ENCODE measurements at places on chromosomes 12 and 14.

GRCh38 chr12:2383325-2384028, 330.7 kb downstream of the CACNA1C start:
- DNase-seq, result no peak

DNA sequence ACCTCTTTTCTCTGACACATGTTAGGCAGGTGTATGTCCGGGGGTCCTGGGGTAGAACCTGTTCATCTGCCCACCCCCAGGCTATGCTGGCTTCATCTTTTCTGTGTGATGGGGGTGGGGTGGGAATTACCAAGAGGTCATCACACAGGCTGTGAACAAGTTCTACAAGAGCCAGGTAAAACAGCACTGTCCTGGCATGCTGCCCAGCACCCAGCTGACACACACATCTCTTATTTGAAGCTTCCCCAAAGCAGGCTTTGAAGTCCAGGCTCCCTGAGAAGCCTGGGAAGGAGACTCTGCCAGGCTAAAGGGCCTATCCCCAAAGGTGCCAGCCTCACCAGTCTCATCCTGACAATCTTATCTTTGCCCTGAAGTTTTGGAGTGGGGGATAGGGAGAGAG, 141.1 kb downstream of the ALG10 start:
- no peak for DNase-seq

- DNase-seq, result no peak
Observed at GRCh38 chr14:57352396-57353170, 37.8 kb upstream of the NAA30 start.

- no peak for DNase-seq
Observed at GRCh38 chr12:109267361-109267760, 41.7 kb downstream of the FOXN4 start.

DNA sequence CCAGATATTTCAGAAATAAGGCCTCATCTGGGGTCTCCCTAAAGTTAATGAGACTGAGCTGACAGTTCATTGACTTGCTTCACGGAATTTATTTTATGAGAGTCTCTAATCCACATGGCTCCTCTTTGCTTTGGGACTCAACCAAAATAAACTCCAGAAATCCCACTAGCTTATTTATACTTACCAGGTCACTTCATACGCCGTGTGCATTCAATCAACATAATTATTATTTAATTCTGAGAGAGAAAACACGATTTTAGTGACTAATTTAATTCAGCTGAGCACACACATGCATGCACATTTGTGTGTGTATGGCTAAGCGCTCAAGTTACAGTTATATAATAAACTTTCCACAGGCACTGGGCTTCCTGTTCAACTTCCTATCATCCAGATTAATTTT, 333.4 kb upstream of the CCDC196 start:
- DNase-seq, result no peak

DNA sequence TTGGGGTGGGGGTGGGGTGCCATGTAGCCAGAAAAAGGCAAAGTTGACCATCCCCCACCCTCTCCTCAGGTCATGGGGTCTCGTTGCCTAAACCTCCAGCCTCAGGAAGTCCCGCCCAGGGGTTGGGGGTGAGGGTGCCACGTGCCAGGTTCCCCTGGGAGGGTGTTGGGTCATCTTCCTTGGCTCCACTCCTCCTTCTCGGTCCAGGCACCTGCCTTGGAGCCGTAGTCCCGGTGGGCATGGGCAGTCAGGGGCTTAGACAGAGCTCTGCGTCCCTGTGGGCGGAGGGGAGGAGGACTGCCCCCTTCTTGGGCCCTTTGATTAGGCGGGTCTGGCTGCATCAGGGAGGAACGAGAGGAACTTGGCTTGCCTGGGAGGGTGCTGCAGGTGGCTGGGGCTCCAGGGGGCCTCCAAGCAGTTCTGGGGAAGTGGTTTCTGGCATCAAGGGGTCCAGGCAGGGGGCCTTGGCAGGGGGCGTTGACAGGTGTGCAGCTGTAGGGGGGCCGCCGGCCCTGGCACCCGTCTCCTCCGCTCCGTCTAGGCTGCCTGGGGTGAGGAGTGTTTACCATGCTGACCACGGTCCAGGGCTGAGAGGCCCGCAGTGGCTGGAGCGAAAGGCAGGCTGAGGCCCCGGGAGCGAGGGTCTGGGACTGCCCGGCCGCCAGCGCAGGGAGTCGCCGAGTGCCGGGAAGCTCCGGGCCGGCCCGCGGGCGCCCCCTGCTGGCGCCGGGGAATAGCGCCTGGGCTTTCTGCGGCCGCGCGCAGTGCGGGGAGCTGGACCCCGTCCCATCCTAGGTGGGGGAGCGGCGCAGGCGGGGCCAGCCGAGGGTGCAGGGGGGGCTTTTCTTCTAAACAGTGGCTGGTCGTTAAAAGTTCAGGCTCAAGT, 7.9 kb downstream of the SETD1B start:
- peak; percentile 71 for DNase-seq

DNA sequence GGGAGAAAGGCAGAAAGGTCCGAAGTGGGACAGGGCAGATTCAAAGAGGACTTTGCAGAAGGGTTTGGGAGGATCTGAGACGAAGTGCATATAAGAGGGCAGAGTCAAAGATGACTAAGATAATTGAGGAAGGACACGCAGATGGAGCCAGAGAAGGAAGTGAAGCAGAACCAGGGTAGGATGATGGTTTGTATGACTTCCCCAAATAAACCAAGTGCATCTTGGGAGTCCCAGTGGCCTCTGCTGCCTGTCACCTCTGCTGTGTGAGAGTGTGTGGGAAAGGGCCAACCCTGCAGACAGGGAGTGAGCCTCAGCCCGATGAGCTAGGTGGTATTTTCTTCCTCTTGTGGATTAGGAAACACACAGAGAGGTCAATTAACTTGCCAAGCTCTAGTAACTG, 36.8 kb downstream of the FLVCR2 start:
- DNase-seq, result no peak

- no peak for DNase-seq
Observed at GRCh38 chr12:89782807-89783206, 74.2 kb upstream of the ATP2B1 start.

- no peak for DNase-seq
Observed at GRCh38 chr12:51401900-51402299, 10.7 kb upstream of the GALNT6 start.

DNA sequence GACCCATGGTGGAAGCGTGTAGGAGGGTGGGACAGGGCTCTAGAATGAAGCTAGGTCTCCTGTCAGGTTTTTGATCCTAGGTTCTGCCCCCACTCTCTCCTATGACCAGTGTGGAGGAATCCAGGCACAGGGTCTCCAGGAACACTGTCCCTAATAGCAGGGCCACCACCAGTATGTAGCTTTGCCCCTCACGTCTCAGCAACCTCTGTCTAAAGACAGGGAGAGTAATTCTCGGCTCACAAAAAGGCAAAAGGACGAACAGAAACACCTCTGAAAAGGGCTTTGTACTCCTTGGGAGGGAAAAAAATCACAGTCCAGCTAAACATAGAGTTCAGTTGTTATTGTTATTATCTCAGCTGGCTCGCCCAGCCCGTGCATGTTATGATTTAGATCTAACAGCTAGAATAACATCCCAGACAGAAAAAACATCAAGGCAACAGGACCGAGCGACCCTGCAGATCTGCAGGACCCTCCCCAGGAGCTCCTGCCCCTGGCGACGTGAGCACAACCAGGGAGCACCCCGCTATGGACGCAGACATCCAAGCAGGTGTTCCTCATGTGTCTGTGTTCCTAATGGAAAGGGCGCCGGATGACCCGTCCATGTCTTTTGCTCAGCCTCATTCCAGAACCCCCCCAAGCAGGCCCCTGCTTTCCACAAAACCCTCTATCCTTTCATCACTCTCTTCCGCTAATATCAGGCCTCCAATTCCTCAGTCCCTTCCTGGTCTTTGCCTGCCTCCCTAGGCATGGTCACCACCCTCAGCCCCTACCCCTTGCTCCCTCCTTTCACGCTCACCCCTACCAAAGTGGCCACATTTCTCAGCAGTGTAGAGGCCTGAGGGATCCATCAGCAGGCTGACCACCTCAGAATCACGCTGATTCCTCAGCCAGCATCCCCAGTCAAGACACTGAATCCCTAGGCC, 14.2 kb upstream of the SLC6A12 start:
- no peak for DNase-seq
